Kidney (tissue), 22 donors: ENCODE measurements at places on chromosomes 4 and X.

GRCh38 chr4:168884251-168885124 lies 125.6 kb downstream of the CBR4 start:
- H3K27ac ChIP-seq: no peak overlapping the region
- no peaks in the 10 kb centered on the region for H3K27me3 ChIP-seq
- DNase-seq: no peak

DNA sequence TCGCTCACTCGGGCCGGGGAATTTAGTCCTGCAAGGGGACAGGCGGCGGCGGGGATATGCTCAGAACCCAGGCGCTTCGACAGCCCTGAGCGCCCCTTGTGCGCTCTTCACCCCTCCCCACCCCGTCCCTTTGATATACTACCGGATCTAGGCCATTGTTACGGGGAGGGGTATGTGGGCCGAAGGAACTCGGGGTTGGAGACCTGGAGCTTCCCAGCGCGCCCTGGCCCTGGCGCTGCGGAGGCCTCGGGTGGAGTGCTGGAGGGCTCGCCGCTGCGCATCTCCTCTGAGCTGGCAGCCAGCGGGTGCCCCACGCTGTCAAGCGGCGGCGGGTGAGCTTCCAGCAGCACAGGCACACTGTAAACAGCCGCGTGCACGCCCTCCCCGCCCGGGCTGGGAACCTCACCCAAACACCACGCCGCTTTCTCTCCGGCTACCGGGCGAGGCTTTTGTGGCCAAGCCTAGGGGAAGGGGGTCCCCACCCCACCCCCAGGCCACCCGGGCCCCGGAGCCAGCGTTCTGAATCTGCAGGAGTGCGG lies 54.5 kb upstream of the BCOR start:
- peaks cover 11% of the 10 kb centered on the region for H3K27me3 ChIP-seq
- no peak overlapping the region for H3K27ac ChIP-seq
- no peak overlapping the region for H3K4me3 ChIP-seq
- no peak for DNase-seq

GRCh38 chrX:145821291-145821897 lies 3.8 kb downstream of the SLITRK2 start:
- H3K4me3 ChIP-seq: no peak overlapping the region
- no peaks in the 10 kb centered on the region for H3K36me3 ChIP-seq
- H3K4me1 ChIP-seq: no peaks in the 10 kb centered on the region
- H3K27me3 ChIP-seq: peaks cover 31% of the 10 kb centered on the region
- DNase-seq: peak; percentile 73

DNA sequence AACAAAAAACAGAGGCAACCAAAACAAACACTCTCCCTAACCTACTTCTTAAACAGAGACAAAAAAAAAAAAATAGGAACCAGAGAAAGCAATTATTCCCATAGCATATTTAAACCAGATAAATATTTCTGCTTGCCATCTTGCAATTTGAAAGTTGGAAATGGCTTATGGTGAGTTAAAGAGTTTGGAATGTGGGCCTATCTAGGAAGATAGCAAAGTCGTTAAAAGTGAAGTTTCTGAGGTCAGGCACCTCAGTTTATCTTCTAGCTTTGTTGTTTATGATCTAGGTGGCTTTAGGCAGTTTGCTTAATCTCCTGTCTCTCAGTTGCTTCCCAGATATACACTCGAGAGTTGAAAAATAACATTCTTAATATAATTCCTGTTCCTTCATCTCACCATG lies 284.2 kb downstream of the KCNIP4 start:
- no peaks in the 10 kb centered on the region for H3K36me3 ChIP-seq
- H3K4me1 ChIP-seq: no peaks in the 10 kb centered on the region
- H3K4me3 ChIP-seq: no peak overlapping the region

GRCh38 chr4:8739317-8739716 lies 132.3 kb downstream of the HMX1 start:
- H3K27me3 ChIP-seq: no peaks in the 10 kb centered on the region
- DNase-seq: no peak
- H3K4me3 ChIP-seq: no peak overlapping the region
- no peak overlapping the region for H3K27ac ChIP-seq
- H3K4me1 ChIP-seq: no peaks in the 10 kb centered on the region
- H3K36me3 ChIP-seq: no peaks in the 10 kb centered on the region

DNA sequence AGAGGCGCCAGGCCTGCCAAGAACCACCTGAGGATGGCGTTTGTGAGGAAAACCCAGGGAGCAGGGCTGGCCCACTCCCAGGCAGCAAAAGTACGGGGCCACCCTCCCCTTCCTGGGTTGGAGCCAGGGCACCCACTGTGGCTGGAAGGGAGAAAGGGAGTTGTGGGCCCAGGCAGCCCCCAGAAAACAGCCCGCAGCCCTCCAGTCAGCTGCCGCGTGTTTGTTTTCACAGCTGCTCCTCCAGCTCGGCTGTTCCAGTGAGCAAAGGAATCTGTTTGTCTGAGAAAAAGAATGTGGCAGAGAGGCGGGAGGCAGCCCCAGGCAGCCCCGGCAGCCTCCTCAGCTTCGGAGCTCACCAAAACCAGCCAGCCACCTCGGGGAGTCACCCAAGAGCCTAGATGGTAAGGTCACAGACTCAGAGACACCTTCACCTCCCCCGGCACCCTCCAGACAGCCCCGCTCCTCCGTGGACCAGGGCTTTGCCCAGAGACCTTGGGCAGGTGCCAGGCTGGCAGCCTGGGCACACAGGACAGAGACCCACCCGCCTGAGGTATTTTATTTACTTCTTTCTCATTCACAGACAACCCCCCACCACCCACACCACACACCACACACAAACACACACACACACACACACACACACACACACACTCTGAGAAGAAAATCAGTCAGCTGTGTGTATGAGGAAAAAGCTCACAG lies 338.1 kb downstream of the BCOR start:
- no peaks in the 10 kb centered on the region for H3K36me3 ChIP-seq
- peaks cover 15% of the 10 kb centered on the region for H3K4me1 ChIP-seq
- H3K4me3 ChIP-seq: no peak overlapping the region

DNA sequence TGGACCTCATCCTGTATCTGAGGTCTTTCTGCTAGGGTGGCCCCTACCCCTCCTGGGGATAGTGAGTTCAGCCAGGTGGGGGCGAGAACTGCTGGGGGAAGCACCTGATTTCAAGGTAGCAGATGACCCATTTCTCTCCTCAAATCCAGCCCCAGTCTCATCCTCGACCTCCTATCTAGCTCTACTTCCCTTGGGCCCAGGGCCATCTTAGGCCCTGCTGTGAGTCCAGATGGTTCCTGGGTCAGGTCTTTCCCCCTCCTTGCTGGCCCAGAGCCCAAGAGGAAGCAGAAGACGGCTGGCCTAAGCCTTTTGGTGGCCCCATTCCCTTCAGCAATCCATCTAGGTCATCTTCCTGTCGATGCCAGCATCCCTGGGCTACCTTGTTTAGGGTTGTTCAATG lies 3.3 kb downstream of the CDK16 start:
- no peak for DNase-seq
- peaks cover 12% of the 10 kb centered on the region for H3K4me1 ChIP-seq
- H3K4me3 ChIP-seq: no peak overlapping the region
- H3K36me3 ChIP-seq: peaks cover 13% of the 10 kb centered on the region
- H3K27me3 ChIP-seq: peaks cover 4% of the 10 kb centered on the region

- H3K27me3 ChIP-seq: no peaks in the 10 kb centered on the region
- H3K27ac ChIP-seq: no peak overlapping the region
These were observed 6.9 kb upstream of the MSANTD1 start for GRCh38 chr4:3241898-3242524.

DNA sequence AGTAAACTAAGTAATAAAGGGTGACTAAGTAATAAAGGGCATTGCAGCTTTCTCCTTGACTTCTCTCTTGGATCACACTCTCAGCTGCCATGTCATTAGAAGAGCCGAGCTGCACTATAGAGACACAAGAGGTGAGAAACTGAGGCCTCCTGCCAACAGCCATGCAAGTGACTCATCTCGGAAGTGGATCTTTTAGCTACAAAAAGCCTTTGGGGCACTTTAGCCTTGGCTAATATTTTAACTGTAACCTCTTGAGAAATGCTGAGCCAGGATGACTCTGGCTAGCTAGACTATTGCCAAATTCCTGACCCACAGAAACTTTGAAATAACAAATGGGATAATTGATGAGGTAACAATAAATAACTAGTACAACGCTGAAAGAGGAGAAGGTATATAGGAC lies 1.5 kb upstream of the NEIL3 start:
- no peaks in the 10 kb centered on the region for H3K4me1 ChIP-seq
- no peak for DNase-seq
- no peak overlapping the region for H3K4me3 ChIP-seq
- H3K27me3 ChIP-seq: no peaks in the 10 kb centered on the region

GRCh38 chr4:121877041-121877773 lies 6.9 kb upstream of the BBS7 start:
- H3K4me3 ChIP-seq: no peak overlapping the region
- no peak overlapping the region for H3K27ac ChIP-seq
- no peaks in the 10 kb centered on the region for H3K4me1 ChIP-seq
- no peak for DNase-seq

GRCh38 chr4:114193624-114194399 lies 214.4 kb upstream of the ARSJ start:
- H3K27me3 ChIP-seq: no peaks in the 10 kb centered on the region
- no peaks in the 10 kb centered on the region for H3K36me3 ChIP-seq
- H3K4me3 ChIP-seq: no peak overlapping the region
- no peak overlapping the region for H3K27ac ChIP-seq
- no peaks in the 10 kb centered on the region for H3K4me1 ChIP-seq
